ENCODE measurements at places on chromosomes 5 and 9. TPM values are rescaled to one million over a fixed set of nuclear protein-coding genes. Genes with fewer than 3 reads are reported as not detected.

GRCh38 chr5:170143710-170144109 lies 38.0 kb downstream of the FOXI1 start:
- DNase-seq: no peak

GRCh38 chr9:109382585-109382984 lies 61.7 kb upstream of the EPB41L4B start:
- no peak for DNase-seq

- no peak for DNase-seq
These were observed 15.9 kb downstream of the ADAMTSL1 start for GRCh38 chr9:18489861-18490260.

TMEM267 gene
- total RNA-seq: 7.1 TPM

TMC1 gene
- total RNA-seq: not detected

AFF4 gene
- total RNA-seq: 49.6 TPM
